ENCODE measurements at places on chromosomes 3 and 15. TPM values are rescaled to one million over a fixed set of nuclear protein-coding genes. Genes with fewer than 3 reads are reported as not detected.

The C3orf20 gene
- 0.16 TPM for total RNA-seq

DNA sequence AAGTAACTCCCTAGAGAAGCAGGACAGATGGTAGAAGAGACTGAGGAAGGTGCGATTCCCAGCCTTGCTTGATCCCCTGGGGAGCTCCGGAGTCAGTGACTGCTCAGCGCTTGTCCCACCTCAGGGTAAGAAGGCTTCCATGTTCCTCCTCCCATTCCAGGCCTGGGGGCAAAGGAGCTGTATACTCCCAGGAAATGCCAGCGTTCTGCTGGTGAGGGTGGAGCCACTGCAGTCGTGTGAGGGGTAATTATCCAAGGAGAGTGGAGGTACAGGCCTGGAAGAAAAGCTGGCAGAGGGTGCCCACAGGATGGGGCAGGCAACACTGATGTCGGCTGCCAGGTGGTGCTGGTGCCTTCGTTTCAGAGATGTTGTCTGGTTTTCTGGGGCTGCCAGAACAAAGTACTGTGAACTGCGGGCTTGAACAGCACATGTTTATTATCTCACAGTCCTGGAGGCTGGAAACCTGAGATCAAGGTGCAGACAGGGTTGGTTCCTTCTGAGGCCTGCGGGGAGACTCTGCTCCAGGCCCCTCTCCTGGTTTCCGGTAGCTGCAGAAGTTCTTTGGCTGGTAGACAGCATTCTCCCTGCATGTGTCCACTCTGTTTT, 12.1 kb upstream of the APBA2 start:
- no peak overlapping the region for H3K4me3 ChIP-seq
- DNase-seq: no peak
- H3K27ac ChIP-seq: no peak overlapping the region
- H3K36me3 ChIP-seq: no peaks in the 10 kb centered on the region

- peak overlapping the region; percentile 39 for H3K27ac ChIP-seq
- no peaks in the 10 kb centered on the region for H3K4me1 ChIP-seq
- H3K36me3 ChIP-seq: no peaks in the 10 kb centered on the region
- H3K4me3 ChIP-seq: no peak overlapping the region
- no peaks in the 10 kb centered on the region for H3K27me3 ChIP-seq
Observed at GRCh38 chr3:156456771-156457224, 98.1 kb downstream of the SSR3 start.

DNA sequence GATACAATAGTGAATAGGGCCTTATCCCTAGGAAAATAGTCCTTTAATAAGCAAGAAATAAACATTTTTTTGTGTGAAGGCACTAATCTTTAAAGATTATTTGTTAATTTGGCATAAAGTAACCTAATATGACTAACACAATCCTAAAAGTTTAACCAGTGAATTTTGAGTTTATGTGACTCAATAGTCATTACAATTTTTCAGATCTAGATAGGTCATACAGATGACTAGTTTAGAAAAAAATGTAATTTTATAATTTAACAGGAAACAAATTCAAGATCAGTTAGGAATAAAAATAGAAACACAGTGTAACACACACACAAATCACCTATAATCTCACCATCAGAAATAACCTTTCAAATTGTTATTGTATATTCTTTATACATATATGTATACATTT, 620.7 kb upstream of the ALCAM start:
- H3K4me1 ChIP-seq: no peaks in the 10 kb centered on the region
- no peak overlapping the region for H3K27ac ChIP-seq
- no peak for DNase-seq
- H3K27me3 ChIP-seq: no peaks in the 10 kb centered on the region
- H3K36me3 ChIP-seq: no peaks in the 10 kb centered on the region

The CAMK1 gene
- 40.0 TPM for total RNA-seq

DNA sequence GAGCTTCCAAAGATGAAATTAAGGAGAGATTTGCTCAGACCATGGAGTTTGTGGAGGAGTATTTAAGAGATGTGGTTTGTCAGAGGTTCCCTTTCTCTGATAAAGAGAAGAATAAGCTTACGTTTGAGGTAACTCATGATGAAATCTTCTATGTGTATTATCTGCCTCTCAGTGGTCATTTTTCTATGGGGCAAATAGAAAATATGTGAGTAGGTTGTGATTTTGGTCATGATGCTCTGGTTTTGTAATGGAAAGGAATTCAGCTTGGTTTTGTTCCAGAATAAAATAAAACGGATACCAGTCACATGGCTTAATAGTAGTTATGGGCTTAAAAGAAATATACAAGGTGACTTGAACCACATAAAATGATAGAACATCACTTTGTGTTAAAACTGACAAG, 181.1 kb downstream of the ITPR1 start:
- H3K27ac ChIP-seq: peak overlapping the region; percentile 20
- no peaks in the 10 kb centered on the region for H3K4me1 ChIP-seq
- H3K36me3 ChIP-seq: no peaks in the 10 kb centered on the region
- H3K4me3 ChIP-seq: no peak overlapping the region

DNA sequence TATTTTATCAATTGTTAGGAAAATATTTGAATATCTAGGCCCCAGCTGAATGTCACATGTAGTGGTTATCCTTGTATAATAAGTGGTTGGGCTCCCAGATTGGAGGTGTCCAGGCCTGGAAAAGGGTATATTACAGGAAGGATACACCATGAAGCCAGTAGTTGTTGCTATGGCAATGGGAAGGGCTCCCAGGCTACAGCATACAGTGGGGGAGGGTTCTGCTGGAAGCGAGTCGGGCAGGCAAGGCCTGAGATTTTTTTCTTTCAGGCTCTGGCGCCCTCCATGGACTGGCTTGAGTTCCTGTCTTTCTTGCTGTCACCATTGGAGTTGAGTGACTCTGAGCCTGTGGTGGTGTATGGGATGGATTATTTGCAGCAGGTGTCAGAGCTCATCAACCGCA, 8.9 kb downstream of the ECE2 start:
- no peaks in the 10 kb centered on the region for H3K4me1 ChIP-seq
- no peaks in the 10 kb centered on the region for H3K36me3 ChIP-seq
- no peak overlapping the region for H3K4me3 ChIP-seq
- no peak for DNase-seq
- H3K27me3 ChIP-seq: no peaks in the 10 kb centered on the region

GRCh38 chr3:123993818-123994217, 1.9 kb upstream of the ROPN1 start:
- no peaks in the 10 kb centered on the region for H3K36me3 ChIP-seq
- H3K27me3 ChIP-seq: no peaks in the 10 kb centered on the region
- no peaks in the 10 kb centered on the region for H3K4me1 ChIP-seq
- H3K4me3 ChIP-seq: no peak overlapping the region
- no peak overlapping the region for H3K27ac ChIP-seq
- DNase-seq: no peak

The LRRC3B gene
- not detected for total RNA-seq

- peak within 1 kb of the TSS; percentile 8 for H3K4me3 ChIP-seq
- no peaks in the 10 kb centered on the region for H3K36me3 ChIP-seq
- H3K27ac ChIP-seq: no peak within 1 kb of the TSS
- DNase-seq: peak; percentile 48
Observed at GRCh38 chr15:67824976-67825880, at the start of gene SKOR1. Gene SKOR1 (plus strand): TSS chr15:67825509. CDS start chr15:67825603, 94 bp downstream.

- H3K27me3 ChIP-seq: no peaks in the 10 kb centered on the region
- no peaks in the 10 kb centered on the region for H3K36me3 ChIP-seq
- peak overlapping the region; percentile 92 for H3K4me3 ChIP-seq
- peaks cover 5% of the 10 kb centered on the region for H3K4me1 ChIP-seq
- DNase-seq: no peak
Observed at GRCh38 chr3:50299929-50300680, 900 bp upstream of the HYAL3 start.

The FOXL2NB gene
- not detected for total RNA-seq

The CIP2A gene
- 3.5 TPM for total RNA-seq

The CHL1 gene
- total RNA-seq: 40.3 TPM

GRCh38 chr3:9079676-9080075, 116.4 kb upstream of the RAD18 start:
- H3K4me1 ChIP-seq: no peaks in the 10 kb centered on the region
- no peaks in the 10 kb centered on the region for H3K36me3 ChIP-seq
- H3K4me3 ChIP-seq: no peak overlapping the region
- no peak for DNase-seq
- no peaks in the 10 kb centered on the region for H3K27me3 ChIP-seq
- no peak overlapping the region for H3K27ac ChIP-seq

All from breast epithelium (tissue), 4 donors.